A549 treated with Mapracorat at 1 μM for 4 hours (cell line): ENCODE measurements at places on chromosomes 5 and 9. TPM values are rescaled to one million over a fixed set of nuclear protein-coding genes. Genes with fewer than 3 reads are reported as not detected.

The FBXW5 gene
- 62.7 to 103 TPM (median 99.7 TPM) in 5 replicates for total RNA-seq

The CDH6 gene
- total RNA-seq, result 0.04 to 0.09 TPM (median 0.06 TPM) in 5 replicates

The C9 gene
- total RNA-seq, result not detected in 5 replicates

The C1QTNF3 gene
- 0.17 to 0.26 TPM (median 0.20 TPM) in 4 of 5 replicates, not detected in the other for total RNA-seq

The CDKN2B-AS1 gene
- total RNA-seq, result not detected in 5 replicates

The CDKN2A gene
- total RNA-seq, result not detected in 5 replicates
